ENCODE measurements at places on chromosomes 12 and 14.

DNA sequence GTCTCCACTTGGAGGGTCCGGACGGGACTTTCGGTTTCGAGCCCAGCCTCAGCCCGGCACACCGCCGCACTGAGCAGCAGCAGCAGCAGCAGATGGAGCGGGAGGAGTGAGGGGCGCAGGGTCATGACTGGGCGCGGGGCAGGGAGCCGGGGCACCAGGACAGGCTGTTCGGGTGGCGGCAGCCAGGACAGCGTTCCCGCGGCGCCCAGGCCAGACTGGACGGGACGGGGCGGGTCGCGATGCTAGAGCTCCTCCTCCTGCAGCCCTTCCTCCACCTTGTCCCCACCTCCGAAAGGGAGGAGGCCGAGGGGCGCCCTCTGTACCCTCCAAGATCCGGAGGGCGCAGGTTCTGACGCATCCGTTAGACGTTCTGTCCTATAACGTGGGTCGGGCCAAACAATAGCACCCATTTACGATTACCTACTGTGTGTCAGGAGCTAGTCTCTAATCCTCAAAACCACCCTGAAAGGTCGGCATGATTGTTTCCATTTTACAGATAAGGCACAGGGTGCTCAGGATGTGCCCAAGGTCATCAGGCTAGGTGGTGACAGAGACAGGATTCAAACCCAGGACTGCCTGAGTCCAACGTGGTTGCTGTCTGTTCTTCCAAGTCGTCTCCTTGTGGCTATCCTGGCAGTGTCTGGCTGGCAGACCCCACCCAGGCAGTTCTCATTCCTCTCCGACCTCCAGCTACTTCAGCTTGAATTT, at the start of gene FKBP11:
TSS of gene FKBP11 (minus strand) at position 189 of the 708 bp plus-strand sequence. CDS start at position 125, 64 bp downstream.
- DNase-seq: peak; percentile 68

- no peak for DNase-seq
Observed at GRCh38 chr12:84599539-84599938, 313.1 kb downstream of the SLC6A15 start.

- no peak for DNase-seq
Observed at GRCh38 chr14:76977793-76978720, 50.5 kb downstream of the IRF2BPL start.

GRCh38 chr14:76776428-76777251, 15.4 kb downstream of the VASH1 start:
- DNase-seq: peak; percentile 60

DNA sequence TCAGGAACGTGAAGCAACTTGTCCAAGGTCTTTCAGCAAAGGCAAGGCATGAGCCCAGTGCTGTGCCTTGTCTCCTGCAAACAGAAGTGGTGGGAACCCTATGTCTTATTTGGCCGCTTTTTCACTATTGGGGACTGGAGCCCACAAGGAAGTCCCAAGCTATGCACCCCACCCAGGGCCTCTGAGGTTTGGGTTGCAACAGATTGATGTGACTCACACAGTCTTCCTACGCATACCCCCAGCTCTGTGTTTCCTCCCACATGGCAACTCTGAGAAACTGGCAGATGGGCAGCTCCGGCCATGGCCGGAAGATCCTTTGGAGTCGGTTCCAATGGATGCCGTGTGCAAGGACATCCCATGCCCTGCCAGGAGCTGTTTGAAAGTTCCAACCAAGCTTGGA, 28.3 kb upstream of the CMKLR1 start:
- no peak for DNase-seq

Data from RWPE2 (cell line).